ENCODE measurements at places on chromosomes 6 and 20.
A peak's percentile ranks its signal among the peaks of the same experiment; 100 is the strongest.

GRCh38 chr6:163182696-163183095 is 231.8 kb upstream of the QKI start:
- DNase-seq: no peak

- DNase-seq: no peak
Measured at GRCh38 chr6:164579035-164579434, 730.4 kb downstream of the C6orf118 start.

GRCh38 chr20:44028868-44029847 is 114.5 kb downstream of the TOX2 start:
- DNase-seq: peak; percentile 90

DNA sequence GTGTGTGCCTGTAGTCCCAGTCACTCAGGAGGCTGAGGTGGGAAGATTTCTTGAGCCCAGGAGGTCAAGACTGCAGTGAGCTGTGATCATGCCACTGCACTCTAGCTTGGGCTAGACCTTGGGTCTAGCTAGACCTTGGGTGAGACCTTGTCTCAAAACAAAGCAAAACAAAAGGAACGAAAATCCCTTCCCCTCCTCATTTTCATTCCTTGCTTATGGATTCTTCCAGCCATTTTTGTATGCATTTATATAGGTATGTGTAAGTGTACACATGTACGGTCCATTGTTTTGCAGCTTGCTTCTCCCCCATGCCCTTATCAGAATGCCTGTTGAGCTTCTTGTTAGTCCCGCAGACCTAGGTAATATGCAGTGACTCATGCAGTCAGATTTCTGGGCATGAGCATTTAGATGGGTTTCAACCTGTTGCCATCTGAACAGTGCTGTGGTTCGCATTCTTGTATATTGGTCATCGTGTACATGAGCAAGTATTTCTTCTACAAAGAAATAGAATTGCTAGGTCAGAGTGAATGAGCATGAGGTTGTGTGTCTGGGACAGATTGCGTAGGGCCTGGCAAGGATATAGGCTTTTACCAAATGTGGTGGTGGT is 73.2 kb downstream of the ATRN start:
- no peak for DNase-seq

- DNase-seq: no peak
Measured at GRCh38 chr6:5080574-5080973, 4.6 kb upstream of the PPP1R3G start.

GRCh38 chr6:119334535-119335264 is 14.9 kb downstream of the MAN1A1 start:
- no peak for DNase-seq

- no peak for DNase-seq
Measured at GRCh38 chr6:159062976-159063375, 18.2 kb upstream of the TAGAP start.

DNA sequence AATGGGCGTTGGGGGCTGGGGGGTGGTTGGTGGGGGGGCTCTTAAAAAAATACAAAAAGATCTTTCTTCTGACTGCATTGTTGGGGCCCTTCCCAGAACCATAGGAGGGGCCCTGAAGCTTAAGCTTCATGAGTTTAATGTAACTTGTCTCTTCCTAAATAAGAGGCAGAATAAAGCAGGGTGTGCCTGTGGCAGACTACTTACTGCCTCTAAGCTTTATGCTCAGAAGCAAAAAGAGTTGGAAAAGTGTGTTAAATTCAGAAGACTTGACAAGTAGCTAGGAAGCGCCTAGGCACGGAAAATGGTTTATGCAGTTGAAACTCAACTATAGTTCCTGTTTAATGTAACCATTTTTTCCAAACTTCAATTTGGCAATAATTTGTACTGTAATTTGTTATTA is 44.5 kb downstream of the TIAM2 start:
- no peak for DNase-seq

DNA sequence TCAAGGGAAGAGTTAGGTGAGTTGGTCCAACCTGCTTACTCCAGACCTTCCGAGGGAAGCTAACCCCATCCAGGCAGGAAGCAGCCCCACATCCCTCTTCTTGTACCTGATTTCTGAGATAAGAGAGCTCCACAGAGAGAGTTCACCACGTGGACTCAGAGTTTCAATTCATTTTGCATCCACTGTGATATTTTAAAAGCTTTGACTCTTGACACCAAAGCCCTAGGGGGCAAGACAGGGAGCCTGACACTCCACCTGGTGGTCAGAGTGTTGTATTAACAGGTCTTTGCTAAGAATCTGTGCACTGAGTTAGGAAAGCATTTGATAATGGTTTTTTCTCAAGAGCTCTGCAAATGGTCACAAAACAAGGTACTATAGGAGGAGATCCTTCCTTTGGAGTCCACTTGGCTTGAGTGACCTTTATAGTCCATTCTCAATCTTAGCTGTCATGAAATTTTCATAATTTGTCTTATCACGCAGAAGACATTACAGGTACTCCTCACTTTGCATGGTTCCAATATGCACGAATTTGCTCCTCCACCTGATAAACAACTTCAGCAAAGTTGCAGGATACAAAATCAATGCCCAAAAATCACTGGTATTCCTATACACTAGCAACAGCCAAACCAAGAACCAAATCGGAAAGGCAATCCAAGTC is 56.2 kb upstream of the RIPOR2 start:
- peak; percentile 86 for DNase-seq

- DNase-seq: no peak
Measured at GRCh38 chr6:14444295-14444972, 326.9 kb downstream of the CD83 start.

GRCh38 chr20:46210672-46211330 is 92.7 kb downstream of the CD40 start:
- DNase-seq: no peak

GRCh38 chr6:1263039-1263849 is 48.7 kb upstream of the FOXQ1 start:
- no peak for DNase-seq

DNA sequence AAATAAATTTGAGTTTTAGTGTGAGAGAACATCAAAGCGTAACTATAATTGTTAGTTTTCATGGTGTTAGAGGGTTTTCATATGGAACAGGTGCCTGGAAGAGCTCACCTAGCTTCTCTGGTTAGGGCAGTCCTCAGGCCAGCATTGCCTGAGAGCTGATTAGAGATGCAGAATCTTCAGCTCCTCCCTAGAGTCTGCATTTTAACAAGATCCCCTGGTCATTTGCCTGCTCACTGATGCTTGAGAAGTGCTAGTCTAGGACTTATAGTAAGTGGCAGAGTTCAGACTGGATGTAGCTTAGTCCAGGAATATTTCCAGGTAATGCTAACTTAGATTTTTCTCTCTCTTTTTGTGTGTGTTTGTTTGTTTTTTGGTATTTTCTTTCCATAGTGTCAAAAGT is 21.7 kb upstream of the SMIM26 start:
- DNase-seq: no peak

- no peak for DNase-seq
Measured at GRCh38 chr20:63696306-63696627, 185 bp upstream of the TNFRSF6B start.

DNA sequence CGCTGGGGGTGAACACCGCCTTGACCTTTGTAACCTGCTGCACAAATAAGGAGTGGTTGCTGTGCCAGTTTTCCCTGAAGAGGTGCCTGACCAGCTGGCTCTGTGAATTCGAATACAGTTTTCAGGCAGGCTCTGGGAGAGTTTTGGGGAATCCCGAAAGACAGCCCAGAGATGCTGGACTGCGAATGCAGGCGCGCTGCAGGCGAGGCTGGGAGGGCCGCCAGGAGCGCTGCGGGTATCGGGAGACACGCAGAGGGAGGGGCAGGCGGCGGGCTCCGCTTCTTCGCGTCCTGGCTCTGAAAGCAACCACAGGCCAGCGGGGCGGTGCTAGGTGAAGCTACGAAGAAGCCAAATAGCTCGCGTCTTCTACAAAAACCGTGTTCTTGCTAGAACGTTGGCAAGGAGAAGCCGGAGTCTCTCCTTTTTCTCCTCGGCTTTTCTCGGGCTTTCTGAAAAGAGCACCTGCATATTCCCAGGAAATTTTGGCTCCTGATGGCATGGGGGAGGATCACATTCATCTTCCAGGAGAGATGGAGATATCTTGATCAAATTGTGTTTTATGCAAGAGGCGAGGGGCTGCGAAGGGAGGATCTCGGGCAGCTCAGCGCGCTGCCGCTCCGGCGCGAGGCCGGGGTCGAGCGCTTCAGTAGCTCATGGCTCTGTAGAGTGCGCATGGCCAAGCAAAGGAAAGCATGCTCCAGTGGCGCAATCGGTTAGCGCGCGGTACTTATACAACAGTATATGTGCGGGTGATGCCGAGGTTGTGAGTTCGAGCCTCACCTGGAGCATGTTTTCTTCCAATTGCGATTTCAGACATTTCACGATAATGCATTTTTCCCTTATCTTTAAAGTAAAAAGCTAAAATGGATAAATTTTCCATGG is 158.1 kb upstream of the ZNF184 start:
- DNase-seq: peak; percentile 5

- no peak for DNase-seq
Measured at GRCh38 chr6:30888816-30889495, 4.6 kb downstream of the DDR1 start.

DNA sequence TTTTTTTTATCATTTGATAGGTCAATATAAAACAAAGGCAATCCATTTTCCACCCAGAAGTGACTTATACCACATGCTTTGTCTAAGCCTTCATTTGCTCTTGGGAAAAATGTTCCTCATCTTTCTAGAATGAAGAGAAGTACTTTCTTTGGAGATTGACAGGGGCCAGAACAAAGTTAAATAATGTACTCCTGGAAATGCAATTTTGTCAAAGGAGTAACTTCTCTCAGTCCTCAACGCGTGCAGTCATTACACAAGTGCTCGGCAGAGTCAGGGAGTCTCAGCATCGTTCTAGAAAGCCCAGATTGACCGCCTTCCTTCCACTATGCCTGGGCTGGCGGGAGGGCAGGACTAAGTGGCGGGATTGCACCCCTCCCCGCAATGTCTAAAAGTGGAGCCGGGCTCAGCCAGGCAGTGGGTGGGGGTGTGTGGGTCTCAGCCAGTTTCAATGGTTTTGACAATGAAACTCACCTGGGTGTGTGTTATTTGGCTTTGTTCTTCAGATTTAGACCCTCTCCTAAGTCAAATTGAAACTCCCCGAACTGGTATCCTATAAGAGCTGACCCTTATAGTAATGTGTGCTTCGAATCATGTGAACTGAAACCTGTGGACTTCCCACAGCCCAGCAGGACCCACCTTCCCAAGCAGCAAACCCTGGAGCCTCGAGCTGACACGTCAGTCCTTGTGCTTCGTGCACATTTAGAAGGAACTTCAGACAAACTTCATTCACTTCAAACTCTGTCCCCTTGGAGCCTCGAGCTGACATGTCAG is 63.2 kb upstream of the DUSP22 start:
- DNase-seq: no peak

GRCh38 chr6:169501777-169502313 is 200.0 kb downstream of the WDR27 start:
- DNase-seq: no peak

DNA sequence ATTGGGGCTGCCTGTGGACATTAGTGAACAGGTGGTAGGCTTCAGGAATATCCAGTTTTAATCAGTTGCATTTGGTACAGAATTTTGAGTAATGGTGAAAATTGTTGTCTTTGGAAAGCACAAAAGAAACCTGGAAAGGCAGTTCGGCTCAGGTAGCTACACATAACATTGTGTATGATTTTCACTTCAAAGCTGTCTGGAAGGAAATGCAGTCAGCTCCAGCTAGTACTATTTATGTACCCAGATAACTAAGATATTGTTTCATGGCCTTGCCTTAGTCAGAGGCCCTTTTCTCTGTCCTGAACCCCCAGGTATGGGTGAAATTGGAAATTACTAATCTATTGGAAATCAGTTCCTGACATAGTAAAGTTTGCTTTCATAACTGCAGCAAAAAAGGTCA is 195.6 kb upstream of the UST start:
- DNase-seq: no peak

- DNase-seq: no peak
Measured at GRCh38 chr6:136149311-136149710, 100.8 kb downstream of the MTFR2 start.

- no peak for DNase-seq
Measured at GRCh38 chr20:25008388-25009217, 16.1 kb upstream of the APMAP start.

- no peak for DNase-seq
Measured at GRCh38 chr6:54244430-54244829, 63.8 kb upstream of the TINAG start.

DNA sequence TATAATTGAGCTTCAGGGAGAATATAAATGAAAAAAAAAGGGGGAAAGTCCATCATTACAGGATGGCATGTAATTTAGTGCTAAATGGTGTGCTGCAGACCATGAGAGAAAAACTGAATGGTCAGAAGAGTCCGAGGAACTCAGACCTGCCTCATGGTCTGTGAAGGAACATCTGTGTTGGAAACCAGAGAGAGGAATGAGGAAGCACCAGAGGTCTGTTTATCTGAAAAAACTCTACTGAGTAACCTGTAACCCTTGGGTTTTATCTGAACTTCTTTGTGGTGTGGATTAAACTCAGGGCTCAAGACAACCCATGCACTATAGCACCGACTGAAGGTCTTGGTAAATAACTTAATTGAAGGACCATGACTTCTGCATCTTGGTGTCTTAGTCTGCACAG is 108.1 kb downstream of the RNF144B start:
- DNase-seq: no peak

DNA sequence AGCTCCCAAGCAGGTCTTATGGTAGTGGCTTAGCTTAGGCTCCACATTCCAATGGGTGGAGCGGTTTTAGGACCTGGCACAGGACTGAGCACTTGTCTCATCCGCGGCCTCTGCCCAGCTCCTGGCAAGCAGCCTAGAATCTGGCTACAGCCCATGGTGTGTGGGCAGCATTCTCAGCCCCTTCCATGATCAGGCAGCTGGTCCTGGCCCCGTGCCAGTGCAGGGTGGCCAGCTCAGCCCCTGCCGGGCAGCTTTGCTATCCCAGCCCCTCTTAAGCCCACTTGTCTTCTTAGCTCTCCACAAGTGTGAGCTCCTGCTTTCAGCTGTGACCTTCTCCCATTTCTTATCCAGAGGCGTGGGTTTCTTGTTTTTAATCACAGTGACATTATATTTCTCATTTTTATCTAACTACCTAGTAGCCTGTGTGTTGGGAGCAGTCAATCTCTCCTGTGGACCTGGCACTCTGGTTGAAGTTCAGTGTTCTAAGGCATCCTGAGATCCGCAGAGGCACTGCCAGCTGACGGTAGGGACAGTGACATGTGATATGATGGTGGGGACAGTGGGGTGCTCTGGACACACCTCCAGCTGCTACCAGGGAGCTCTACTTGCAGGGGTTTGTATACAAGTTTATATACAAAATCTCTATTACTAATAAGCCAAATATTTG is 119.9 kb upstream of the PRND start:
- DNase-seq: no peak
